Right atrium auricular region (tissue), 2 donors: ENCODE measurements at places on chromosomes 6 and 20. TPM values are rescaled to one million over a fixed set of nuclear protein-coding genes. Genes with fewer than 3 reads are reported as not detected.

The OR12D3 gene
- total RNA-seq, result not detected

The TBXT gene
- not detected for total RNA-seq

The BPIFB4 gene
- not detected for total RNA-seq

- DNase-seq, result no peak
- H3K27me3 ChIP-seq, result no peaks in the 10 kb centered on the region
- no peak overlapping the region for H3K27ac ChIP-seq
Observed at GRCh38 chr6:144769142-144769541, 484.0 kb downstream of the UTRN start.
